ENCODE measurements at places on chromosomes 2 and 18.

- no peak for DNase-seq
Observed at GRCh38 chr2:129482626-129483025, 496.8 kb upstream of the RAB6C start.

DNA sequence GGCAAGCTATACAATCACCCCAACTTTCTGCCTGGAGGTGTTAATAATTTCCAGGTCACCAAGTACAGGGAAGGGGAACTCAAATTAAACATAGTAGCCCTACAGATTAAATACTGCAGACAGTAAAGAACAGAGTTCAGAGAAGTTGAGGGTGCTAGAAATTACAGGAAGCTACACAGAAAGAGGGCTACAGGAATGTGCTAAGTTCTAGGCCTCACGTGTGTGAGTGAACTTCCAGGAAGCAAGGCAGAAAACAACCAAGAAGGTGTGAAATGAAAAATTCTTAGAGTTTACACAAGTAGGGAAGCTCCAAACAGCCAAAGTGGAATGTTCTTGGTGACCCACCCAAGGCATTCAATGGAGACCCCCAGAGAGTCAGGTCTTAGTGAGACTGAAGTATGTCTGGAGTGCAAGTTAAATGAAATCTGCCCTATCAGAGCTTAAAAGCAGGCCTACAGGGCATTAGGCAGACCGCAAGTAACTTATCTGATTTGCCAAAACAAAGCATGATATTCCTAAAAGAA is 58.1 kb upstream of the RNU4ATAC start:
- no peak for DNase-seq

DNA sequence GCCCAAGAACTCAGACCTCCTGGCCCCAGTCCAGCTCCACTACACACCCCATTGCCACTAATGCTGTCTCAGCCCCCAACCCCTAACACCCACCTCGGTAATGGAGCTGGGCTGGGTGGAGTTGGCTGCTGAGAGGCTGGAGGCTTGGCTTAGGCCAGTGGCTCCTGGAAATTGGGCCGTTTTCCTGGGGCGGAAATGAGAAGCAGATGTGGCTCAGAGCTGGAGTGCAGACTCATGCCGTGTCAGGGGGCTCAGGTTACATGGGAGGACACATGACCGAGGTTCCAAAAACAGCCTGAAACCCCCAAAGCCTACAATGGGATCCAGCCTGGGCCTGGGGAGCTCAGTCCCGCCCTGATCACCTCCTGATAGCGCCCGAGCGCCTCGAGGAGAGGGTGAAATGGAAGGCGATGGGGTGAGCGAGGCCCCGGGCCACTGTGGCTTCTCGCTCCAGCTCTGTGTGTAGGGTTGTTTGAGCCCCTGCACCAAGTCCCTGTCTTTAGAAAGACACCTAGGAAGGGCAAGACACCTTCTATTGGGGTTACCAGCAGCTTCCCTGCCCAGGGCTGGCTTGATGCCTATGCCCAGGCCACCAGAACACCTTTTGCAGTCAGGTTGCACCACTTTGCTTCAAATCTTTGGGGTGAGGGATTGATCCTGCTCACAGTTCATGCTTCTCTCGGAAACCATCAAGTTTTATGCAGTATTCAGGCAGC is 175.7 kb upstream of the HAAO start:
- DNase-seq: no peak

GRCh38 chr2:27042985-27043634 is 8.4 kb upstream of the AGBL5 start:
- DNase-seq: no peak

Measured in amygdala (tissue), 56 donors.